Stimulated activated CD4-positive, alpha-beta T cell treated with anti-CD3 and anti-CD28 coated beads, TNF-alpha, amount 100 ng/mL, for 24 hours (primary cell): ENCODE measurements at places on chromosomes 16 and 17.

GRCh38 chr16:51932317-51932716 lies 614.6 kb downstream of the TOX3 start:
- DNase-seq, result no peak

DNA sequence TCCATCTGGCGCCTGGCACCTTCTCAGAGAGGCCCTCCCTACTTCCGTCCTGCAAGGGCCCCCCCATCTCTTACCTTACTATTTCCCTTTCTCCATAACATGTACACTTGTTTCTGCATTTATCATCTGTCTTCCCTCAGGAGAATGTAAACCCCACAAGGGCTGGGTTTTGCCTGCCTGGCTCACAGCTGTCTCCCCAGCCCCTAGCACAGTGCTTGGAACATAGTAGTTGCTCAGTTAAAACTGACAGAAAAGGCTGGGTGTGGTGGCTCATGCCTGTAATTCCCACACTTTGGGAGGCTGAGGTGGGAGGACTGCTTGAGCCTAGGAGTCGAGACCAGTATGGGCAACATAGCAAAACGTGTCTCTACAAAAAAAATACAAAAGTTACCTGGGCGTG lies 5.7 kb upstream of the SNN start:
- DNase-seq, result no peak

DNA sequence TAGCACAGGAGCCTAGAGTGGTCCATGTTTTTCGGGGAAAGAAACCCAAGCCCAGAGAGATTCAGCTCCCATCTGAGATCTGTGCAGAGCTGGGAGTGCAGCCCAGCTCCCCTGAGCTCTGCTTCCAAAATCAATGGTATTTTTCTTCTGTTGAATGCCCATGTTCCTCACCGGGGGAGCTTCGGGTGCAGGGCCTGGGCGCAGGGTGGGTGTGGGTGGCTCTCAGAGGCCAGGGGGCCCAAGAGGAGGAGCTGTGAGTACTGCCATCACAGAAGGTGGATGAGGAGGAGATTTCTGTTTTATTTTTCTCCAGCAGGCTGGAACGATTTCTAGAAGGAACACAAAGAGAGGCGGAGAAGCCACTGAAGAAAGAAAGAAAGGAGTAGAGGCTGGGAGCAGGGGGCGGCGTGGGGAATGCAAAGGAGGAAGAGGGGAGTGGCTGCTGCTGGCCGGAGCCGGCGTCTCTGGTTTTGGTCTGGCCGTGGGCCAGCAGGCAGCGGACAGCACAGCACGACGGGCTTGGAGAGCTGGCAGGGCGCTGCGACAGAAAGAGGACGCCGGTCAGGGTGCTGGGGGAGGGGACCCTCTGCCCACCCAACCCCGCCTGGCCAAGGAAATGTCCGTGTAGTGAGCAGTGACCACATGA lies 76.2 kb upstream of the KSR1 start:
- no peak for DNase-seq

DNA sequence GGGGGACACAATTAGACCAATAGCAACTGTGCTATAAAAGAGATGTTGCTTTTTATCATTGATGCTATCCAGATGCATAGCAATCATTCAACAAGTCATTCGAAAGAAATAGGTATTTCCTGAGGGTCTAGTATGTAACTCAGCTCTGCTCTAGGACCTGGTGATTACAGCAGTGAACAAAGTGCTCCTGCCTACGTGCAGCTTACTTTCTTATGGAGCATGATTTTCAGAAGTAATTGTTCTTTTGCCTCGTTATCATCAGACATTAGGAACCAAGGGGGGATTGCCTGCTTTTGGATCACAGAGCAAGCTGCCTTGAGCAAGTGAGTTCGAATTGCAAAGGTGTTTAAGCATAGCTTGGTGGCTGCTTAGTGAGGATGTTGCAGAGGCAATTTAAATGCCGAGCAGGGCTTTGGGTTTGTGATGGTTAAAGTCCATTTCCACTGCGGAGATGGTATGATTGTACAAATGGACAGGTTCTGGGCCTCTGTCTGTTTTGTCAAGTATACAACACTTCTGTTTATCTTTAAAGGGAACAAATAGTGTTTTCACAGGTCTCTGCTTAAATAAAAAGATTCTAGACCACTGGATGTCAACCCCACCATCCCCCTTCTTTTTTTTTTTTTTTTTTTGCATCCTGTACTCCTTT lies 41.5 kb downstream of the WWOX start:
- no peak for DNase-seq

- DNase-seq, result no peak
These were observed 97.7 kb downstream of the CBLN1 start for GRCh38 chr16:49183911-49184310.

- no peak for DNase-seq
These were observed 6.2 kb downstream of the VAT1L start for GRCh38 chr16:77794586-77794985.

- no peak for DNase-seq
These were observed 607.5 kb downstream of the TOX3 start for GRCh38 chr16:51939378-51939871.

- DNase-seq, result no peak
These were observed 221.2 kb downstream of the CDH13 start for GRCh38 chr16:82848013-82848412.

- no peak for DNase-seq
These were observed 79.6 kb upstream of the TEKT1 start for GRCh38 chr17:6910987-6911603.

DNA sequence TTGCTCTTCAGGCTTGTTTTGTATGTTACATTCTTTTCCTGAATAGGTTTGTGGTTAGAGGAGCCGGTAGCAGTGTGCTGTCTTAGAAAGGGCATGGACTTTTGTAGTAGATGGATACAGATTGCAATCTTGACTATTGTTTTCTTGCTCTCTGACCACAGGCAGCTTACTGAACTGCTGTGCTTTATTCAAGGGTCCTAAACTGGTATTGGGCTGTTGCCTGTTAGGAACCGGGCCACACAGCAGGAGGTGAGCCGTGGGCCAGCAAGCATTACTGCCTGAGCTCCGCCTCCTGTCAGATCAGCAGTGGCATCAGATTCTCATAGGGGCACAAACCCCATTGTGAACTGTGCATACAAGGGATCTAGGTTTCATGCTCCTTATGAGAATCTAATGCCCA lies 373.9 kb downstream of the CPPED1 start:
- no peak for DNase-seq

- DNase-seq, result no peak
These were observed 107.9 kb upstream of the ZNF469 start for GRCh38 chr16:88274847-88275246.

GRCh38 chr17:64154313-64154695 lies 24.4 kb upstream of the ERN1 start:
- no peak for DNase-seq

DNA sequence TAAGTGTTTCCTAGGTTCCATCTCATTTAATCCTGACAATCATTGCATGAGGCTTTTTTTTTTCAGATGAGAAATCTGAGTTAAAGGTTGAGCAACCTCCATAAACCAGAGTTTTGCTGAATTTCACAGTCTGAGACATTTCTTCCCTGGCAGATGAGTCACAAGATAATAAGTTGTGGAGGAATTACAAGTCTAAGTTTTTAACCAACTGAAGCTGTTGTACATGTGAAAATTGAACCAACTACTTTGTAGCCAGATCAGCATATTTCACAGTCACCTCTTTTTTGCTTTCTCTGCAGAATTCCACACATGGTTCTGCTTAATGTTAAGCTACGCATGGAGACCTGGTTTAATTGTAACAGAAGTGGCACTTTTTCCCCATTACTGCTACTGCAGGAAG lies 765.6 kb downstream of the CDH11 start:
- DNase-seq, result no peak

DNA sequence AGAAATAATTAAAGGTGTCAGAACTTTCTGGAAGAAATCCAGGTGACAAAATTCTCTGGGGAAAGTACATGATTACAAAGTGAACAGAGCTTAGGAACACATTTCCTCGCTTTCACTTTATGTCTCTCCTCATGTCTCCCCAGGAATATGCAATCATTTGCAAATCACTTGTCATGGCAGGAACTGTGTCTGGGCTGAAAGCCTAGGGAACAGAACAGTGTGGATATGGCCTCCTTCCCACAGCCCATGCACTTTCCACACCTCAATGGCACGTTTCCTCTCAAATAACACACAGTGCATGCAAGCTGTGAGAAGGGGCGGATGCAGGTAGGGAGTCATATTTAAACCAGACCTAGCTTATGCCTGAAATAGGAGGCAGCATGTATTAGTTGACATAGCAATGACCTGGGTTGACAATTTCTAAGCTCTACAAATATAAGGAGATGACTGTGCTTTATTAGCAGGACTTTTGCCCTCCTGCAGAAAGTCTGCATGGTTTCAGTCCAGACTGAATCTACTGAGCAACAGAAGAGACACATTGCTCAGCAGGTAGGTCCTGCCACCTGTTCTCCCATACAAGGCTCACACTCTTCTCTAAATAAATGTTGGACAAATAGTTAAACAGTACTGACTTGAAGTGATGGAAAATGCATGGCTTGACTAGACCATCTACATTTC lies 236.0 kb upstream of the ELAC2 start:
- no peak for DNase-seq

DNA sequence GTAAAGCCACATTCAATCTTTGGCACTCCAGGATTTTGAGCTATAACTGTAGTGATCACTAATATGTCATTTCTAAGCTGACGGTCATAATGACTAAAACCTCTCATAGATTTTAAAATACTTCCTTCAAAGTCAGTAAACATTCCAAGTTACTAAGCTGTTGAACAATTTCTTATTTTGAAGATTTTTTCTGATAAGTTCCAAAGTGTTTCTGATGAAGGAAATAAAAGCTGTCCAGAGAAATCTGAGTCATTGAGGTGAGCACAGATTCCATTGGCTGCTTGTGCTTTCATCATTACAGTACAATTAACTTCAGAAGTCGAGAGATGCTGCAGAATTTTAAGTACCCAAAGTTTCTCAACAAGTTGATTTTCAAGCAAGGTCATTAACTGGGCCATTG lies 23.9 kb downstream of the NLRC5 start:
- no peak for DNase-seq

DNA sequence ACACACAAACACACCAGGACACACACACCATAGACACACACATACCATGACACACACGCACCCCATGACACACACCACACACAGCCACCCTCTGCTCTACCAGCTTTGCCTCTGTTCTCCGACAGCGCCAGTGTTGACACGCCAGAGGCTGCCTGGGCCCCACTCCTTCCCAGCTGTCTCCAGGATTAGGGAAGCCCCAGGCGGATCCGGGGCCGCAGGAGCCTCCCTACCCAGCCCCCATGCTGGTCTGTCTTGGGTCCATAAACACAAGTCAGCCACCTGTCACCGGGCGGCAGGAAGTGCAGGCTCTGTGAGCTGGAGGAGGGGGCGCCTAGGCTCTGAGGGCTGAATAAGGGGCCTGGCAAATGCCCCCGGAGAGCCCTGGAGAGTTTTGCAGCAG lies 10.5 kb downstream of the TBC1D16 start:
- no peak for DNase-seq

DNA sequence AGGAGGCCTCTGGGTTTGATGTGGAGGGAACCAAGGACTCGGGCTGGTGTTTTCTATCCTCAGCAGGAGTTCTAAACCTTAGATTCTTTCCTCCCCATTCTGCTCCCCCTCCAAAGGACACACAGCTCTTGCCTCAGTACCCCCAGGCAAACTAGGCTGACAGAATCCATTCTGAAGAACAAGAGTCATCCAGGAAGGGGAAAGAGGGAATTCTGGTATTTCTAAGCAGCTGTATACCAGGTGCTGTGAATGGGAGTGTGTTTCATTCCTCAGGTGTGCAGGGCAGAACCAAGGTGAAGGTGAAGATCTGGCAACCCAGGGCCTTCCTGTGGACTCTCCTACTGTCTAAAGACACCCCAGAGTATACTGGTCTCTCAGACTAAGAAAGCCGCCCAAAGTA lies 4.1 kb downstream of the INPP5K start:
- no peak for DNase-seq

DNA sequence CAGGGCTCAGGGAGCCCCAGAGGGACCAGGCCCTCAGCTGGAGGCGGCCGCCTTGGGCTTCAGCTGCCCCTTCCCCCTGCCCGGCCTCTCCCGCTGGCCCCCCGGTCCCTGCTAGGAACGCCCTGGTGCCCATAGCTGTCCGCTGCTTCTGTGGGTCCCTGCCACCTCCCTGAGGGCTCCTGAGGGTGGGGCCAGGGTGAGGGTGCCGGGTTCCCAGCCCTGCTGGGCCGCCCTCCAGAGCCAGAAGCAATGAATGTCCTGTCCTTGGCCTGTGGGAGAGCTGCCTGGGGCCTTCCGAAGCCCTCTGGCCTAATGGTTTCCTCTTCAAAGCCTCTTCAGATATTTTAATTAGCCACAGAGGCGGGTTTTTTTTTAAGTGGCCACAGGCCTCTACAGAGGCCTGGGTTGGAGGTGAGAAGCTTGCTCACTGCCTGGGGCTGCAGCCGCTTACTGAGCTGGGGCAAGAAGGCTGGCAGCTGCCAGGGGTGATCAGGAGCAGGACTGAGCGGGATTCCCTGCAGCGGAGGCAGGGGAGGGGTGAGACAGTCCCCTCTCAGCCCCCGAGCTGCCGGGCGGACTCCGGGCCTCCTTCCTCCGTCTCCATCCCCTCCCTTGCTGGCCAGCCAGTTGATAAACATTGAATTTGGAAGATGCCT lies 9.9 kb downstream of the CENPX start:
- DNase-seq, result no peak

- no peak for DNase-seq
These were observed 99.6 kb downstream of the ADCY9 start for GRCh38 chr16:4016658-4017057.

DNA sequence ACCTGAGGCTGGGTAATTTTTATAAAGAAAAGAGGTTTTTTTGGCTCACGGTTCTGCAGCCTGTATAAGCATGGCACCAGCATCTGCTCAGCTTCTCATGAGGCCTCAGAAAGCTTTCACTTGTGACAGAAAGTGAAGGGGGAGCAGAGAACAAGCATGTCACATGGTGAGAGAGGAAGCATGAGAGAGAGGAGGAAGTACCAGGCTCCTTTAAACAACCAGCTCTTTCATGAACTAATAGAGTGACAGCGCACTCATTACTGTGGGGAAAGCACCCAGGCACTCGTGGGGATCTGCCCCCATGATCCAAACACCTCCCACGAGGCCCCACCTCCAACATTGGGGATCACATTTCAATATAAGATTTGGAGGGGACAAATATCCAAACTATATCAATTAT lies 86.8 kb downstream of the USP32 start:
- DNase-seq, result no peak

GRCh38 chr17:10628756-10629155 lies 28.4 kb downstream of the MYH3 start:
- no peak for DNase-seq
